ENCODE measurements at places on chromosomes 1 and 21.

DNA sequence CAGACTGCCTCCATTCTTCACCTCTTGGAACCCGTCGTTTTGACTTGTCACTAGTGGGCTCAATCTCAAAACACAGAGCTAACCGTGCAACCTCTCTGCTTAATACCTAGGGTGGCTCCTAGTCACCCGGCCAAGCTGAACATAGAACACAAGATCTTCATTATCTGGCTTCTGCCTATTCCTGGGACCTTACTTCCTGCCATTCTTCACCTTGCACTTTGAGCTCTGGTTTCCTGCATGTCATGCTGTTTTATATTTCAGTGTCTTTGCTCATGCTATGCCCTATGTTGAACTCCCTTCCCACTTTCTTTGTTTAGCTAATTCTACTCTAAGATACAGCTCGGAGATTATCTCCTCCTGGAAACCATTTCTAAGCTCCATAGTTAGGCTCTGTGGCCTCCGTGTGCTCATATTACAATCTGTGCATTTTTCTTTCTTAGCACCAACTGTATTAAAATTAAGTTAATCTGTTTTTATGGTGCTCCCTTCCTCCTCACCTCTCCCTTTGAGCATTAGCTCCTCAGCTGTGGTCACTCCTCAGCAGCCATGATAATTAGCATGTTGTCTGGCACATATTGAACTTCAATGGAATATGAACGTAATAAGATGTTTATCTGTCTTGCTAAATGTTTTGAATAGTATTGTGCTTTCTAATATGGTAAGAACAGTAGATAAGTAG is 13.1 kb downstream of the GPSM2 start:
- no peak for DNase-seq

DNA sequence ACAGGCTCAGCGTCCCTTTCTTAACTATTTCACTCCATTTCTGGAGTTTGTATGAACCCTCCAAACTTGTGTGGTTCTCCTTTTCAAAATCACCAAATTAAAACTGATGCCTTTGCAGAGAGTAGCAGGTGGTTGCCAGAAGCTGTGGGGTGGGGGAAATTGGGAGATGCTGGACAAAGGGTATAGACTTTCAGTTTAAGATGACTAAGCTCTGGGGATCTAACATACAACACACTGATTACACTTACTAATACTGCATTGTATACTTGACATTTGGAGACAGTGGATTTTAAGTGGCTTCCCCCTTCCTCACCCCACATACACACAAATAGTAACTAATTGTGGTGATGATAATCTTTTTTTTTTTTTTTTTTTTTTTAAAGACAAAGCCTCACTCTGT is 11.1 kb upstream of the SCYL3 start:
- DNase-seq: no peak

DNA sequence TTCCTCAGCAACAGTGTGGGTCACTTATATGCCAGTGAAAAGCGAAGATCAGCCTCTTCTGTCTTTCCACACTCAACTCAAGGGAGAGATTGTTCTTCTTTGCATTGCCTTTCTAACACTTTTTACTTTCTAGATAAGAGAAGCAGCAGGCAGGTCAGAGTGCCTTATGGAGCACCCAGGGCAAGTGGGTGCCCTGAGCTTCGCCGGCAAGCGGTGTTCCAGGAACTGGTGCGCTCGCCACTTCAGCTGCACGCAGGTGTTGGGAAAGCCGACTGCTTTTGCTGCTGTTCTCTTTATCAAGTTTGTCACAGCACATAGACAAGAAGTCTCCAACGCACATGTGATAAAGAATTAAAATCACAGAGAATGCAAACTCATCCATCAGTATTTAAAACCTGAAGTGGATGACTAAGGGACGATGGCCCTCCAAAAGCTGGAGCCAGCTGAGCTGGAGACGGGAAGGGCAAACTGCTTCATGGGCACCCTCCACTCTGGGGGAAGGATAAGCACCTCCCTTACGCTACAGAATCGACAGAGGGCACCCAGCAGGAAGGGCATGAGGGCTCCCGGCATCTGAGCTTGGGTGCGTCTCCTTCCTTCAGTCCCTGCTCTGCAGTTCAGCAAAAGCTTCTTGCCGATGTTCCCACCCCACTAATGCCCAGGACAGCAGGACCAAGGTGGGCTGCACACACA is 20.7 kb downstream of the UBE2G2 start:
- DNase-seq: no peak

GRCh38 chr1:48552420-48552819 is 80.4 kb upstream of the SPATA6 start:
- no peak for DNase-seq

DNA sequence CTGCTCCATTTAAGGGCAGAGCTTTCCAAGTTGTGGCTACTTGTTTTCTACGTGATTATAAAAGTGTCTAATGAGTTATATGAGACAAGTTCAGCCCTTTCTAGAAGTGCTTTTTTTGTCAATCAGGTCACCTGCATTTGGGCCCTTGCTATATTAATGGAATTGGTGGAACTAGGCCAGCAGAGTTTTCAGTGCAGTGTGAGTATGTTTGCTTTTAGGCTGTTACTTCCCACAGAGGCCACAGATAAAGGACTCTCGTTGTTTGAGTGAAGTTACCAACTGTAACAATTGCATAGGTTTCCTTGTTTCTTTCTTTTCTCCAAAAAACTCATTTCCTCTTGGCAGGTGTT is 10.9 kb downstream of the SMAP2 start:
- DNase-seq: no peak

DNA sequence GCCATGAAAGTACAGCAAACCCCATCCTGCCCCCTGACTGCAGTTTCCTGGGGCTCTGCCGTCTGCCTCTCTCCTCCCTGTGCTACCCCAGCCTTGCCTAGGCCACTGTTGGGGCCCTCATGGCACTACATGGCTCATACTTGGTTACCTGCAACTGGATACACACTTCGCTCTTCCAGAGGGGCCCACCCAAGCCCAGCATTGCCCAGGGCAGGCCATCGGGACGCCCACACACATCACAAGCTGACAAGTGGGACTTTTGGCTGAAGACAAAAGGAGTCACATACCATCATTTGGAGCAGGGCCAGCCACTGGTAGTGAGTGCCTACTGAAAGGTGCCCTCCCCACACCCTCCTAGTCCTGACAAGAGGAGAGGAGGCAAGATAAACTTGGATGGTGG is 82.8 kb downstream of the CD247 start:
- DNase-seq: no peak

- DNase-seq: no peak
Measured at GRCh38 chr1:203265541-203265940, 36.1 kb upstream of the CHIT1 start.

DNA sequence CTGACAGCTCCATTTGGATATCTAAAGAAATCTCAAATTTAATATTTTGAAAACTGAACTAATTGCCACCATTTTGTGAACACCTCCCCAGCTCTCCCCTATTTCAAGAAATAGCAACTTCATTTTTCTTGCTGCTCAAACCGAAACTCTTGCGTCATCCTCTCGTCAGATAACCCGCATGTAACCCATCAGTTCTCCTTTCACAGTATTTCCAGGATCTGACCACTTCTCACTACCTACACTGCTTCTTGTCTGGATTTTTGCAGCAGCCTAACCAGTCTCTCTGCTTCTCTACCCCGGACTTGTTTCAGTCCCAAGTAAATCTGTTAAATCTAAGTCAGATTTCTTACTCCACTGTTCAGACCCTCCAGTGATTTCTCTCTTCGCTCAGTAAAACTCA is 75.6 kb downstream of the MTR start:
- no peak for DNase-seq

DNA sequence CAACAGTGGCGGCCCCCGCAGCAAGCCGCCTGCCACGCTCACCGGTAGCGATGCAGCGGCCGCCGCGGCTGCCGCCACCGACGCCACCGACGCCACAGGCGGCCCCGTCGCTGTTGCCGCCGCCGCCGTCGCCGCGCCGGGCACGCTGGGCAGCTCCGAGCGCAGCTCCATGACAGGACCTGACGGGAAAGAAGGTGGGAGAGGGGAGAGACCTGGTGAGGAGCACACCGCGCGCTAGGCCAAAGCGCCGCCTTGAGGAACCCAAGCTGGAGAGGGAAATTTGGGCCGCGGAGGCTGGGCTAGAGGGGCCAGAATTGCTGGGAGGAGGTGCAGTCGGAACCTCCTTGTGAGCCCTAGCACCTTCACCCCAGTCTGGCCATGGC is 1.9 kb downstream of the DMRTA2 start:
- no peak for DNase-seq

DNA sequence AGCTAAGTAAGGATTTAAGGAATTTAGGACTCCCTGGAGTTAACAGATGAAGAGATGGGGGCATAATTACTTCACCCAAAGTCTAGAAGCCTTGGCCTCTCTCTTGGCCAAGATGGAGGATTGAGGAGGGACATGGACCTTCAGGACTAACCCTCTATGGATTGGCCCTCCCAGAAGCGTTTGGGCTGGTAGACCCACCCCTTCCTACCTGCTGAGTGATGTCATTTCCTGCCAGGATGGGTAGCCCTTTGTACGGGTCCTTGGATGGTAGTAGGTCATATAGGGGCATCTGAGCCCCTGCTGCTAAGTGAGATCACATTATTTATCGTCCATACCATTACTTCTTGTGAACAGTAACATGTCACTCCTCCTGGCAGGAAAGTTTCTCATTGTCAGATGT is 17.7 kb downstream of the LURAP1 start:
- no peak for DNase-seq

DNA sequence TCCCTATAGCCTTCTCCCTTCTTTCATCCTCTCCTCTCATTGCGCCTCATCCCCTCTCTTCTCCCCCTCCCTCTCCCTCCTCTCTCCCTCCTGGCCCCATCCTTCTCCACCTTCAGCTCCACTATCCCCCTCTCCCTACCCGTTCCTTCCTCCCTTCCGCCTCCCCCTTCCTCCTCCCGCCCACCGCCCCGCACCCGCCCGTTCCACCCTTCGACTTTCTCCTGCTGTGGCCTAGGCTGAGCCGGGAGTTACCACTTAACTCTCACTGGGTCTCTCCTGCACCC is 1.6 kb downstream of the NPR1 start:
- DNase-seq: no peak

GRCh38 chr1:227805606-227806197 is 9.8 kb upstream of the PRSS38 start:
- no peak for DNase-seq

- no peak for DNase-seq
Measured at GRCh38 chr1:22969304-22969709, 3.4 kb downstream of the LACTBL1 start.

DNA sequence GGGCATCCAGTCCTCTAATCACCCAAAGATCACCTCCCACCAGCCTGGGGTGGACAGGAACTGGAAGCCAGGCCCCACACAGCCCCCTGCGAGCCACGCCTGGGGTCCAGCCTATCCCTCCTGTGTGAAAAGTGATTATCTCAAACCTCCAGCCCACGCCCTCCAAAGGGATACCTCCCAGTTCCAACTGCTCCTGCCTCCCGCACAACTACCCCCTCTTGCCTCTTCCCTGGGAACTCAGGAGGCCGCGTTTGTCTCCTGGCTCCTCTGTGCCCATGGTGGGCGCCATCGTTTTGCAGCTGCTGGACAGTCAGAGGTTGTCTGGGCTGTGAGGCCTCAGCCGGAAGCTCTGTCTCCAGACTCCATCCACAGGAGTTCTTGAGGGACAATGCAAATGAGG is 305.9 kb downstream of the AJAP1 start:
- DNase-seq: no peak

- no peak for DNase-seq
Measured at GRCh38 chr1:165054627-165055026, 301.9 kb downstream of the LMX1A start.

DNA sequence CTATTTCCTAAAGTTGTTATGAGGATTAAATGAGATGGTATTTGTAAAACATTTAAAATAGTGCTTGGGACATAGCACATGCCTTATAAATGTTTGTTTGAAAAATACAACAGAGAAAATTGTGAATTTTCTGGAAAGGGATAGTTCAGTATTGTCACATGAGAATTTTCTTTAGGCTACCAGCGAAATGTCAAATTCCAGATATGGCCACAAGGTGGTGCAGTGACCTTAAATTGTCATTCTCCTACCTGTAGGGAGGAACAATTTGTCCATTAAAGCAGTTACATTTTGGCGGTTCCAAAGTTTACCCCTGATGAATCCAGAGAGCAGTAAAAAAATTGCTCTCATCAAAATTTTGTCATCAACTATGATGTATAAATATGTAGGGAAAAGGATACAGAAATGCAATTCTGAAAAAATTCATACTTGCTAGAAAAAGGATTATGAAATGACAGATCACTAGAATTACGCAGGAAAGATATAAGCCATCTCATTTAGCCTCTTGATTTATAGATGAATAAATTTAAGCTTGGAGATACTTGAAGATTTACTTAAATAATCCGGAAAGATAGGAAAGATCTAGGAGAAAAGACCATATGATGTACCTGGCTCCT is 50.2 kb upstream of the TSHB start:
- DNase-seq: peak; percentile 18

DNA sequence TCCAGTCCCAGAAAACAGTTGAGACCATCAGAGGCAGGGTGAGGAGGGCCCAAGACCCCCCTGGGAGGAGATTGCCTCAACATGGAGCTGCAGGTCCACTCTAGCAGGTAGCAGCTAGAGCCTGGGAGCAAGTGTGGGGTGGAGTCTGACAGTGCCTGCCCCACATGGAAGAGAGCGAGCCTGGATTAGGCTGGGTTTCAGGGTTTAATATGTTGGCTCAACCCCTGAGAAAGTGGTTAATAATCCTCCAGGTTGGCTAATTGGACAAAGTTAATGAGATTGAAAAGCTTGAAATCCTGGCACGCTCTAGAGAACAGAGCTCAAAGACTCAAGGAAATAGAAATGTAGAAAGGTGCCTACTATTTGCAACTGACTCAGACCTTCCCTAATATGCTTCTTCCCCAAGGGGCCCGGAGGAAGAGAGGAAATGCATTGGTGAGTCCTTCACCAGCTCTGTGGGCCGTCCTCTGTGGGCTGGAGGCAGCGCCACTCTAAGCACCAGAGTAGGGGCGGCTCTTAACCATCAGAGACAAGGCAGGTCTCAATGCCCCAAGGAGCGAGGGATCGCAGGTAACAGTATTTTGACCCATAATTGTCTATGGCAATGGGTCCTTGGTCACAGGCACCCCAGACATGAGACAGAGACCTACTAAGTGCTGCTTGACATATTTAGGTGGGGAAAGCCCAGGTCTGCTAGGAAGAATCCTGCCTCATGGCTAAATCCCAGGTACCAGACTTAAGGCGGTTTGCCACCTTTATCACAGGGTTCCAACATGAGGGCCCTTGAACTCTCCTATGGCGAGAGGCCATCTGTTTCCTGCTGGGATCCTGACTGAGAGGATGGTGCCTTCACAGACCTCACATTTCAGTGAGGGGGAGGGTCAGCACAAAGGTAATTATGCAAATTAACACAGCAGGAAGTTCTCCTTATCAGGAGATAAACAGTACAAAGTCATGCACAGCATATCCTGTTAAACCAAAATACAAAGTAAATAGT is 33.8 kb downstream of the RSPH1 start:
- DNase-seq: no peak

DNA sequence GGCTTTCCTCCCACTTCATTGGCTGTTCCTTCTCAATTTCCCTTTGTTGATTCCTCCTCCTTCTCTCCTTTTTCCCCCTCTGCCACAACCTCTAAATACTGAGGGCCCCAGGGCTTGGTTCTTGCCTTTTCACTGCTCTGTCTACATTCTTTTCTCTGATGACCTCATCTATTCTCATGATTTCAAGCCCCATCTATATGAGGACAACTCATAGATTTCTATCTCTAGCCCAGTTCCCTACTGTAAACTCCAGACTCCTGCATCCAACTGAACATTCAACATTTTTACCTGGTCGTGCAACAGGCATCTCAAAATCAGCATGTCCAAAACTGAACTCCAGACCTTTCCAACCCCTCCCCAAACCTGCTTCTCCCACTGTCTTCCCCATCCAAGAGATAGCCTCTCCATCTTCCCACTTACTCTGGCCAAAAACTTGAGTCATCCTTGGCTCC is 11.5 kb upstream of the SLC9A1 start:
- no peak for DNase-seq

- DNase-seq: peak; percentile 53
Measured at GRCh38 chr21:45078877-45079281, 4.5 kb downstream of the ADARB1 start.
